Stimulated activated CD4-positive, alpha-beta T cell treated with anti-CD3 and anti-CD28 coated beads, Interleukin-1b, Interleukin-23, amount 100 ng/mL, for 1 hour (primary cell): ENCODE measurements at places on chromosomes 16 and 17.

GRCh38 chr17:49438436-49439278 is 24.0 kb upstream of the PHB1 start:
- DNase-seq, result no peak

GRCh38 chr17:6495450-6496115 is 51.3 kb downstream of the PIMREG start:
- DNase-seq, result no peak

GRCh38 chr16:77838597-77839255 is 50.4 kb downstream of the VAT1L start:
- no peak for DNase-seq

- DNase-seq, result no peak
These were observed at the start of gene CCL1 for GRCh38 chr17:34363183-34363661. Gene CCL1, minus strand, starts transcription at chr17:34363233. Its CDS starts 72 bp downstream, at chr17:34363161.

GRCh38 chr17:48162946-48163506 is 55.5 kb downstream of the SNX11 start:
- no peak for DNase-seq

DNA sequence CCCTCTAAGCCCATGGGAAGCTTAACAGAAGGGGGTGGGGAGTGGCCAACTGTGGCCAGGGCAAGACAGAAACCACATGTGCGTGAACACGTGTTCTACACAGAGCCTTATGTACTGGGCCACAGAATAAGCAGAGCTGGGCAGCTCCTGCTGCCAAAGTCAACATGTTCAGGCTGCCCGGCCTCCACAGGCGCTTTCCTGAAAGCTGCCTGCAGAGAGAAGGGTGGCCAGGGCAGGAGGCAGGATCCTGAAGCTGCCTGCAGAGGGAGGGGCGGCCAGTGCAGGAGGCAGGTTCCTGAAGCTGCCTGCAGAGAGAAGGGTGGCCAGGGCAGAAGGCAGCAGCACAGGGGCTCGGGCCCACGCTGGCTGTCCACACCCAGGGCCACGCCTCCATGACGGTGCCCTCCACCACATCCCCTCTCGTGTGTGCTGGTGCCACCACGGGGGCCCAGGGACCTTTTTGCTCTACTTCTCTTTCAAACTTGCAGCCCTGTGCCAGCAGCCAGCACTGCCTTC is 79.5 kb downstream of the ANKRD11 start:
- no peak for DNase-seq

GRCh38 chr16:907842-908241 is 62.9 kb downstream of the LMF1 start:
- no peak for DNase-seq

GRCh38 chr17:7043497-7044198 is at the start of gene SLC16A11:
Gene SLC16A11, minus strand, starts transcription at chr17:7044092. Its CDS starts 579 bp downstream, at chr17:7043513.
- no peak for DNase-seq

GRCh38 chr17:61395409-61395982 is 4.1 kb upstream of the TBX2 start:
- DNase-seq, result no peak

- no peak for DNase-seq
These were observed 8.1 kb downstream of the CHMP6 start for GRCh38 chr17:80999536-81000333.

DNA sequence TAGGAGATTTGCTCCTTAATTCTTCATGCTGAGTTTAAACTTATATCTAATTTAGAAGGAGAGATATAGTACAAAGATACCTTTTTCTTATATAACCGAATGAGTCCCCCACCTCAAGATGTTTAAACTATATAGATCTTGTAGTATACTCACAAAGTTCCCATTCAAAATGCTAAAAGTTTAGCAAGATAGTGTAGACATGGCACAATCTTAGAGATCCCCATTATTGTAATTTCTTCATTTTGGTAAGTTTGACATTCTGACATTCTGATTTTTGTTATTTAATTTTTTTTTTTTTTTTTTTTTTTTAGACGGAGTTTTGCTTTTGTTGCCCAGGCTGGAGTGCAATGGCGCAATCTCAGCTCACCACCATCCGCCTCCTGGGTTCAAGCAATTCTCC is 22.8 kb downstream of the SNTB2 start:
- DNase-seq, result no peak

DNA sequence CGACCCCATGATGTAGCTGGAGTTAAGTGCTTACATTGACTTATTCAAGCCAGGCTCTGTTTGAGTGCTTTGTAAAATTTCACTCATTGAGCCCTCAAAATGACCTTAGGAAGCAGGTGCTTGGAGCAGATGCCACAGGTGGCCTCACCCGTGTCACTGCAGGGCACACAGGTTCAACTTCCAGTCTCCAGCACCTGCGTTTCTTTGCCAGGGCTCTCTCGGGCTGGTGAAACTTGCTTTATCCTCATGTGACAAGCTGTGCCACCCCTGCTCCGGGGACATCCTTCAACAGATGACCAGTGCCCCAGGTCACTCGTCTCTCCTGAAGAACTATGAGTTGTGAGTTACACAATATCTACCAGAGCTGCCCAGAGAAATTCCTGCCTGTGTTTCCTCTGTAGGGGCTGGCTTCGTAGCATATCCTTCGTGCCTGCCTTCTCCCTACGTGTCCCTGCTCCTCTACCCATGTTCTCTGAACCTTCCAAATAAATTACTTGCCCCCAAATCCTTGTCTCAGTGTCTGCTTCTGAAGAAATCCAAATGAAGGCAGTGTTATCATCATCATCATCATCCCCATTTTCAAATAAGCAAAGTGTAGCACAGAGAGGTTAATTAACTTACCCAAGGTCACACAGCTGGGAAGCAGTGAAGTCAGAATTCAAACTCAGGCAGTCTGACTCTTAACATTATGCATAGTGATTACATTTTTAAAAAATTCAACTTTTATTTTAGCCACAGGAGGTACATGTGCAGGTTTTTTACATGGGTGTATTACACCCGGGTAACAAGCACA is 352.5 kb downstream of the NPIPA8 start:
- no peak for DNase-seq

- DNase-seq, result no peak
These were observed 230.6 kb upstream of the HSBP1 start for GRCh38 chr16:83577078-83577745.

DNA sequence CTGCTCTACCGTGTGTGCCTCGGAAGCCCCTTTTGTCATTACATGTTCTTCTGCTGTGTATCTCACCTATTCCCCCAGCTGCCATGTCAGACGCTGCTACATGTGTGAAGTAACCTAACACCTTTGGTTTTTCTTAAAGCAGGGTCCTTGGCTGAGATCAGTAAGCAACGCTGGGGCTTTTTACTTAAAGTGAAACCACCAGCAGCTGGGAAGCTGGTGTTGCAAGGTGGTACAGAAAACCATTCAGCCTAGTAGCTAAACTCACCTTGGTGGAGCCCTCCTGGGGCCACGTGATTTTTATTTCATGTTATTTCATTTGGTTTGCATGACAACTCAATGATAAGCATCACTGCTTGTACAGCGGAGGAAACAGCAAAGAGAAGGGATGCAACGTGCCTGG is 62.6 kb downstream of the PLCG2 start:
- DNase-seq, result no peak

DNA sequence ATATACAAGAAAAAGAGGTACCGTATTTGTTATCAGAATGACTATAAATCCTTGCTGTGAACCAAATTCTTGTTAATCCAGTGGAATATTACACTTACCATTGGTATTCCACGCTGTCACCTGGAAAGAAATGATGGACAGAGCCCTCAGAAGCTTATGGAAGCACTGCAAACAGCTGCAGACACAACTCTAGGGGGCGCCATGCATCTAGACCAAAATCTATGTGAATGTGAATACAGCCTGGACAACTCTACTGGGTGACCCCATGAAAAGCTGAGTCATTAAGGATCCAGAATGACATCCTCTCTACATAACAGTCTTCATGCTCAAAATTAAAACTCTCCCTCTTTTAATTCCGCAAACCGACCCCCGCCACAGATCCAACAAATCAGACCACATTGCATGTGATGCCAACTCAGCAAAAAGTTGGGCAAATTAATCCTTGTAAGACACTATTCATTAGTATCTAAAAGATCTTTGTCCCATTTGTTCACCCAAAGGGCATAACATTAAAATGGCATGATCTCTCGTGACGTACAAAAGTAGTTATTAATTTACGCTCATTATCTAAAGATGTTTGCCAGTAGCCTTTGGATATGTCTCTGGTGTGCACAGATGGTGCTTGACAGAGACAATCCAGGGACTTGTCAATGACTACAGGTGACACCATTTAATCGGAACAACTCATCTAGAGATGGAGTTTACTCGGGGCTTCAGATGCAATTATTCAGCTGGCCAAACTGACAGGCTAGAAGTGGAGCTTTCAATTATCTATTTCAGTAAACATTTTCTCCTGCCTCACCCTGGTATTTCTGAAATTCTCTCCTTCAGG is 552.7 kb upstream of the PSMD7 start:
- DNase-seq, result no peak

DNA sequence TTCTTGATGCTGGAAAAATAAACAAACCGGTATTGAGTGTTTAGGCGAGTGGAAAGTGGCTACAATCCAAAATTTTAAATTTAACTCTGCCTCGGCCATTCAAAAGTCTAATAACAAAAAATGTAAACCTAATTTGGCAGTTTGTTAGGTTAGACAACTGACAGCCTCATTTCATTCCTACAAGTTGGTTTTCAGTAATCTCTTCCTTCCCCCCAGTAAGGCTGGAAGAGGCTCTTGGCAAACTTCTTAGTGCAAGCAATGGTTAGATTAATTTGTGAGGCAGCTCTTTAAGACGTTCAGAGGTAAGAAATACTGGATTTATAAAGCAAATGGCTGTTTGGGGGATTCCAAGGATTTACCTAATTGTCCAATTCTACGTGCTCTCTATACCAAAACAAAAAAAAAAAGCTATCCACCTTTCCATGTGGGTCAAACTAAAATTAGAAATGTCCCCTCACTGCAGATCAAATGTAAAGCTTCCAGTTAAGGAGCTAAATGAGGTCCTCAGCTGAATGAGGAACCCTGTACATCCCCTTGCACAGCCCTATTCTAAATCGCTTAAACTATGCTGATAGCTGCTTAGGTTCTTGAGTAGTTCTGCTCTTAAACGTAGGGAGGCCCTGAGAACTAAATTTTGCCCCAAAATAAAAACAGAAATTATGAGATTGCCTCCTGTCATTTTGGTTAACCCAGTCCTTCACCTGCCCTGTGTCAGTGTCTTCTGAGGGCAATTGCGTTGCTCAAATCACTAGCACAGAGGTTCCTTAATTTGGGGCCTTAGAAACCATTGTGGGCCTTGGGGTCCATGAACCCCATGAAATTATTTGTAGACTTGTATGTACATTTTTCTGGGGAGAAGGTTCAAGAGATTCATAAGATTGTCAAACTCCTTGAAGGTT is 2.9 kb downstream of the HEXIM1 start:
- DNase-seq, result no peak

DNA sequence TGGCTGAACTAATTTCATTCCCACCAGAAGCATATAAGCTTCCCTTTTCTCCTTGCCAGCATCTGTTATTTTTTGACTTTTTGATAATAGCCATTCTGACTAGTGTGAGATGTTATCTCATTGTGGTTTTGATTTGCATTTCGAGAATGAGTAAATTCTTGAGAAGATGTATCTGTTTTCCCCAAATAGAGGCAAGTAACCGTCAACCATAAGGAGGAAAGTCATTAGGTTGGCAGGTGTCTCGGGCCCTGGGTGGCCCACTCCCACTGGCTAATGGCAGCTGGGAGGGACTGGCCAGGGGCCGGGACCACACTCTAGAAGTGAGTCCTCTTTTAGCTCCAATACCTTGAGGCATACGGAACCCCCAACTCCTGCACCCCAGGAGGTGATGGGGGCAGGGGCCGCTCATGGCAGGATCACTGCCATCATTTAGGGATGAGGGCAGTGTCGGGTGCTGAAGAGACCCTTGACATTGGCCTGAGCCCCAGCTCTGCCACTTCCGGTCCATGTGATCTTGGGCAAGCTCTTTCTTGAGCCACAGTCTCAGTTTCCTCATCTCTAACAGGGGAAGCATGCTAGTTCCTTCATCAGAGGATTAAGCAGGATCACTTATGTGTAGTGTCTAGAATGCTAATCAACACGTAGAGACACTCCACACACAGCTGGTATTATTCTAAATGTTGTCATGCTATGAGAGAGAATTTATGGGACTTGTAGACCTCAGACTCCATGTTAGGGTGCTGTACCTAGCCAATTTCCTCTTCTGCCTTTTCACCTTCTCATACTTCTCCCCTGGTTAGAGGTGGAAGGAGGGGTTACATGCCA is 44.3 kb downstream of the RGS9 start:
- no peak for DNase-seq
